ENCODE measurements at places on chromosomes 5 and 9. TPM values are rescaled to one million over a fixed set of nuclear protein-coding genes. Genes with fewer than 3 reads are reported as not detected.

GRCh38 chr9:37954581-37954981 lies 50.7 kb upstream of the SLC25A51 start:
- no peak for DNase-seq

ACSL6 gene
- total RNA-seq = 1.1 TPM

DNA sequence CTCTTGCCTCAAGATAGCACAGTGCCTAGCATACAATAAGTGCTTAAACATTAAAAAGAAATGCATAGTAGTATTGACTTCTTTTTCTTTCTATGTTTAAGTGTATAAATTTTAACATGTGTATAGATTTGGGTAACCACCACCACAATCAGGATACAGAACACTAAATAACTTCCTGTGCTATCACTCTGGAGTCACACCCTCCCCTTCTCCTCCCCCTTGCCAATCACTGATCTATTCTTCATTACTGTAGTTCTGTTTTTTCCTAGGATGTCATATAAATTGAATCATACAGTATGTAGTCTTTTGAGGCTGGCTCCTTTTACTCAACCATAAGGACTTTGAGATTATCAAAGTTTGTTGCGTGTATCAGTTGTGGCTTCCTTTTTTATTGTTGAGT lies 68.5 kb downstream of the OSTF1 start:
- no peak for DNase-seq

CATSPER3 gene
- total RNA-seq = 0.85 TPM
